ENCODE measurements at places on chromosomes 5 and 9.
A peak's percentile ranks its signal among the peaks of the same experiment; 100 is the strongest.

DNA sequence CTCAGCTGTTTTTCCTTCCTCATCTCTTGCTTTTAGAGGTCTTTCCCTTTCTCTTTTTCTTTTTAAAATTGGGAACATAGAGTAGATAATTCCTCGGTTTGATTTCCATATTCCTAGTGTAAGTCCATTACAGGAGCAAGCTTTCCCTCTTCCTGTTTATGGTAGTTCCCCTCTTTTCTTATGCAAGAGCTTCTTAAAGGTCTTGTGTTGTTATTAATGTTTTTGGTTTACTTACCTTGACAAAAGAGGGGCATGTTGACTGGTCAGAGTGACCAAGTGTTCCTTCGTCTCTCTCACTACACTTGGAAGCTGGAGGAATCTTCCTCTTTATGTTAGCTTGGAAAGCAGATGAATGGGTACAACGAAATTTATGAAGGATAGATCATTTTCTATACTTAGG lies 8.3 kb downstream of the ATG10 start:
- no peak for DNase-seq

GRCh38 chr5:69265931-69266330 lies 31.2 kb downstream of the CDK7 start:
- DNase-seq, result no peak

DNA sequence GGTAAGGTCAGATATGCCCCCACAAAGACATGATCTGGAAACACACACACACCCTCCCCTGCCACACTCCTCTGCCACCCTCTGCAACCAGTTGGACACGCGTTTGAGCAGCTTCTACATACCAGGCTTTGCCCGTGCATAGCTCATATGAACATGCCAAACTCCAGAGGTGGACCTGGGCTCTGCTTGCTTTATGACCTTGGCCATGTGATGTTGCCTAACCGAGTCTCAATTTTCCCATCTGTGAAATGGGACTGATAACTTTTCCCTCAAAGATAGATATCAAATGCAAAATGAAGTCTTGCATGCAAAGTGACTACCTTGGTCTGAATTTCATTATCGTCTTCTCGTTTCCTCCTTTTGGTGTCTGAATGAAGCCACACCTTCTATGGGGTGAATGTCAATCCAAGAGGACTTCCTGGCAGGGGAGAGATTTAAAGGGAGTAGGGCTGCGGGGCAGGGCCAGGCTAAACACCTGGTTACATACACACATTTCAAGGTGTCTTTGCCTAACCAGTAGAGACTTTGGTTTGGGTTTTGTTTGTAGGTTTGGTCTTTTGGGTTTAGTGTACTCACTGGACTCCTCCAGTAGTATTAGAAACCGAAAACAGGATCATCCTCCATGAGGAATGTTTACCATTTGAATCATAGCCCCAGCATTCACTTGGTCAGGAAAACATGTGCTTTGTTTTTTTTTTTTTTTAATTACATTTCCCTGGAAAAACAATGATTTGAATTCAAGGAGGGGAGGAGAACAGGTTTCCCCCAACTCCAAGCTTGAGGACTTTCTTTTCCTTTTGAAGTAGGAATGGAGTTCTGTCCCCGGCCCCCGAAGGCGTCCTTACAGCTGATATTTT lies 63.2 kb downstream of the COL27A1 start:
- no peak for DNase-seq

DNA sequence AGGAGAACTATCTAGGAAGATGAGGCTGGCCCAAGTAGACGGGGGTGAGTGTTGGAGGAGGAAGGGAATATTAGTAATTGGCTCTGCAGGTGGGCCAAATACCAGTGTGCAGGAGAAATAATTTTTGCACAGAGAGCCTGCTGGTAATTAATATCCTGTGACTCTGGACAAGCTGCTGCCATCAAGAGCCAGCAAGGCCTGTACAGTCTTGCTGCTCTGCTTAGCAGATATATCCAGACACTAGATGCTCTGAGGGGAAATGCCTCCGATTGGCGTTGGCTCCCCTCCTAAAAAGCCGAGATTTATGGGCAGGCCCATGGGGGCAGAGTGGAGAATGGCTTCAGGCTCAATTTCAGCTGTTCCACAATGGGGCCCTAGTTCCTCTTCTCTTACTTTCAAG lies 29.6 kb upstream of the ASTN2 start:
- DNase-seq, result no peak

DNA sequence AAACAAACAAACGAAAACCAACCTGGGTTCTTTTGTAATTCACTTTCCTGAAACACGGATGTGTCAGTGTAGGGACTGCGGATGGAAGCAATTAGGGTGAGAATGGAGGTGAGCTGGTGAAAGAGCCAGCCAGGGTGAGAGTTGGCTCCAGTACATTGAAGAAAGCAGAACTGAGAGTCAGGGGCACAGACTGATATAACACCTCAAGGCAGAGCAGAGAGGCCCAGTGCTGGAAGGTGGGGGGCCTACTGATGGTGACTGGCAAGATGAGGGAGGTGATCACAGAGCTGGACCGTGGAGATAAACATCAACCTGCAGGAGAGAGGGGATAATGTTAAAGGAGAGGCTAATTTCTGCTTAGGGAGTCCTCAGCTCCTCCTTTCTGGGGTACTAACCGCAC lies 221.1 kb downstream of the MAN2A1 start:
- DNase-seq, result no peak

GRCh38 chr9:87564111-87564510 lies 66.4 kb downstream of the DAPK1 start:
- DNase-seq, result no peak

- no peak for DNase-seq
Observed at GRCh38 chr5:174291162-174291561, 245.7 kb downstream of the NSG2 start.

GRCh38 chr9:133971121-133971951 lies 20.8 kb downstream of the VAV2 start:
- no peak for DNase-seq

DNA sequence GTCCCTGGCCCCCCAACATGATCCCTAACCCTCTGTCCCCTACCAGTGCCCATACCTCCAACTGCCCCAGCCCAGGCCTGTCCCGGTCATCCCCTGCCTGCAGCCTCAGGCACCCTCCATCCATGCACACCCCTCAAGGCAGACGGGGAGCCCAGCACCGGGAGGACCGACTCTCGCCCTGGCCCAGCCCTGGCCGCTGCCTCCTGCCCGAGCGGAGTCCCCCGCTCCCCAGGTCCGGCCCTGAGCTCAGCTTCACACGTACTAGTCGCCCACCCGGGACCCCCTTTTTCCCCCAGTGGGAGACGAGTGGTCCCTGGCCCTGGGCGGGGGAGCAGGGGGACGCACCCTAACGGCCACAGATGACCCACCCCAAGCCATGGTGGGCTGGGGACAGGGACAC lies 49.0 kb upstream of the UBAC1 start:
- DNase-seq, result no peak

GRCh38 chr5:72562717-72563116 lies 55.5 kb upstream of the ZNF366 start:
- DNase-seq, result no peak

DNA sequence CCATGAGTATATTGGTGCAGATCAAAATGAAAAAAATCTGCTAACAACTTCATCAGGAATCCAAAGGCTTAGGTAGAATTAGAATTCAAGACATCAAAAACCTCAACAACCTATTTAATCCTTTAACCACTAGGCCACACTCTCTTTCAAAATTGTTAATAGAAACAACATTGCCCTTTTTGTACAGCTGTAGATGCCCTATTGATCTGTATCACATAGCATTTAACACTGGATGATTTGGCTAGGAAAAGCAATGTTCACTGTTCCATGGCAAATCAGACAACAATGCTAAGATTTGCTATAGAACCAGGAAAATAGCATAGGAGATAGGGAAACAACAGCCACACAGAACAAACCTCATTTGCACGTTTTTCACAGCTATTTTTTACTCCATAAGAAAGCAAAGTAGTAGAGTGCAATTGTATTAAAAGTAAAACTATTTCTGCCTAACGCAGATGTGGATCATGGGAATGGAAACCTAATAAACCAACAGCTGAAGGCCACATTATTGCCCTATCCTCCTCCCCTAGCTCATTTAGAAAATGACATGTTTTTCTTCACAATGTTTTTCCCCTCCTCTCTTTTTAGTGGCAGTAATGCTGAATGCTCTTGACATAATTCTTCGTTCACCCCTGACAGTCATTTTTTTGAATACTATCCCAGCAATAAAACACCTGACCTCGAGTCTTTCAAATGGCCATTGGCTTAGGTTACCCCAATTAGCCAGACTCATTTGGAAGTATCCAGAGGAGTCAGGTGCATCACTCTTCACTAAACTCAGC lies 373.0 kb upstream of the CCNH start:
- DNase-seq, result no peak

DNA sequence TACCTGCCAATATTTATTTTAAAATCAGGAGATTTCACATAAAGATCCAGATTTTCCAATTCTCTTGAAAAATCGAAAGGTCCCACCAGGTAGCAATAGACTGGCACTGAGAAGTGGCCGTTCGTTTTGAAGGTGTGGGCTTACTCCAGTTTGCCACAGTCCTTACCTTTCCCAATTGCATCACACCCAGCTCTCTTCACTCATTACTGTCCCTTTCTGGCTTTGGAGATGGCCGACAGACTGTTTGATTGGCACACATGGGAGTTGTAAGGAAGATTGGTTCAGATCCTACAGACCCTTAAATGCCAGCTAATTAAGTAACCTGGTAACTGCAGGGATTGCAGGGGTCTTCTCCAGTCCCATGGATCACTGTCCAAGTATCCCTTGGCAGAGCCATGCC lies 68.7 kb upstream of the LARP1 start:
- no peak for DNase-seq

- peak; percentile 79 for DNase-seq
Observed at GRCh38 chr9:89498852-89499480, 1.1 kb upstream of the SEMA4D start.

GRCh38 chr9:73863924-73864323 lies 633.2 kb upstream of the RORB start:
- no peak for DNase-seq

DNA sequence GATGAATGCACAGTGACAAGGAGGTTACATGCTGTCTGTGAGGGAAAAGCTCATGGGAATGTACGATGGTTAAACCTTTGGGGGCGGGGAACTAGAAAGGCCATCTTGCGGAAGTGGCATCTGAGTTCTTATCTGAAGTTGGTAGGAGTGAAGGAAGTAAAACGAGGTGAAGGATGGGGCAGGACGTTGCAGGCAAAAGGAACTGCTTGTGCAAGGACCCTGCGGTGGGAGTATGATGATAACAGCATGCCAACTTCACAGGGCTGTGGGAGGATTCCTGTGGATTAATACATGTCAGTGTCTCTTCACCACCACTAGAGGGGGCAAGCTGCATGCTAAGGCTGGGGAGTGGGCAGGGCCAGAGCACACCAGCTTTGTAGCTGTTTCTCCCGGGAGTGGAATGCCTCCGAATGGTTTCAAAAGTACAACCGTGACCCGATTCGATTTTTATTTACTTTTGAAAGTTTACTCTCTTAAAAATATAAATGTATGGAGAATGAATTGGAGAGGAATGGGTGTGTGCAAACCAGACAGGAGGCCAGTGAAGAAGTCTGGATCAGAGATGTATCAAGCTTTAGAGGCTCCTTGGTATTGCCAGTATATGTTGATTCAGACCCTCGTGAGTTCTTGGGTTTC lies 62.5 kb downstream of the CYFIP2 start:
- peak; percentile 86 for DNase-seq

DNA sequence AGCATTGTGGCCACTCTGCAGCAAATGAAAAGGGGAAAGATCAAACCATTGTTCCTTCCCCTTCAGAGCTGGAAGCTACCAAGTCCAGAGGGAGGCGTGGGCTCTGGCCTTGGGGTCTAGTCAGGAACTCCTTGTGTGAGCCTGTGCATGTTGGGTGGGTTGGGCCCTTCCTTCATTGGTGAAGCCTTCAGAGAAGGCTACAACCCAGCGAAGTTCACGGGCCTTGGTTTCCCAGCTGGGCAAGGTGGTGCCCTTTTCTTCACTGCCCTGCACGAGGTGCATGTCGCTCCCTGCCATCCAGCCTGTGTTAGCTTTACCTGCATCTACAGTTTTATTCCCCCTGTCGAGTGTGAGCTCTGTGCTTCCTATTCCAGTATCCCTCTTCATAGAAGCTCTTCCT lies 84.7 kb downstream of the ZNF618 start:
- no peak for DNase-seq

GRCh38 chr9:127159325-127159801 lies 36.9 kb upstream of the ANGPTL2 start:
- DNase-seq, result no peak

GRCh38 chr9:19999491-20000057 lies 210.7 kb upstream of the SLC24A2 start:
- DNase-seq, result no peak

- DNase-seq, result no peak
Observed at GRCh38 chr5:41410307-41410706, 100.1 kb downstream of the PLCXD3 start.

- DNase-seq, result peak; percentile 20
Observed at GRCh38 chr9:131008909-131009618, at the start of gene LAMC3. Gene LAMC3, plus strand, starts transcription at chr9:131009174. Its CDS starts 41 bp downstream, at chr9:131009215.

GRCh38 chr5:150311015-150311692 lies 8.4 kb upstream of the ARSI start:
- no peak for DNase-seq

- DNase-seq, result no peak
Observed at GRCh38 chr9:8223861-8224260, 424.3 kb upstream of the DMAC1 start.

DNA sequence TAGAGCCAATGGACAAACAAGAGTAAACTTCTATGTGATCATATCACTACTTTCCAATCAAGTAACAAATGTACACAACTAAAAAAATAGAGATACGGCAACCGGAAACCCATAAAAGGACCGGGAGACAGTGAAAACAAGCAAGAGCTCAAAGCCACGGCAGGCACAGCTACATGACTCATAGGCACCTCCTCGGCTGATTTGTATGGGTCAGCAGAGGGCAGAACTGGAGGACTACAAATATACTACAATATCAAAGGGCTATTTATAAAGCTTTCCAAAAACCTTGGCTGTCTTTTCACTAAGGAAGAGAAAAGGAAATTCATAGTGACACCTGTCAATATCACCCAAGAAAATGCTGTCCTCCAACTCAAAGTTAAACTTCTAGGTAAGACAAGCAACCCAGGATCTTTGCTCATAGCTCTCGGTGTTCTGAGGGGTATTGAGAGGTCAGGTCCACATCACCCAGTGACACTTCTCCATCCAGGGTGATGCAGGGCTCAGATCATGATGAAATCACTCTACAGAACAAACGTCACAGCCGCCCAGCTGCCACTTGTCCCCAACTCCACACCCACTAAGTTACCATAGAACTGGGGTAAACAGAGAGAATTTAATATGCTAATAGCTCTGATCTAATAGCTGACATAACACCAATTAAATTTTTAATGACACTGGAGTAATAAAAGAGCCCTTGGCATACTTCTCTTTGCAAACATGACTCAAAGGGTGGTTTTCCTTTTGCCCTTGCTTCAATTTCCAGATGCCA lies 41.3 kb downstream of the PFDN1 start:
- DNase-seq, result peak; percentile 62

DNA sequence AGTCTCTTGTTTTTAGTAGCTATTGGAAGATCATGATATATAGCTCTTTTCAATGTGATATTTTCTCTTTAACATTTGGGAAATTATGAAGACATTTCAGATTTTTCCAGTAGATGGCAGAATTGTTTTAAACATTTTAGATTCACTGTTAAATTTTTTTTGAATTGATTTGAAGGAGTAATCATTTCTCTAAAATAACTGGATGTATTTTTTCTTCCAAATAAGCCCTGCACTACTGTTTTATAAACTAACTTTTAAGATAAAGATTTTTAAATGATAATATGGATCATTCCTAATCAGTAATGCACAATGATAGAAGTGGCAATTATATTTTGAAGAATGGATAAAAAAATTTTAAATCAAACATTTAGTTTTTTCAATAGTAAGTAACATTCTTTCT lies 14.2 kb downstream of the NDUFAF2 start:
- DNase-seq, result peak; percentile 58

- DNase-seq, result no peak
Observed at GRCh38 chr5:98742396-98743073, 30.9 kb upstream of the RGMB start.

Data from Kasumi-1 (cell line).